Natural killer cell treated with Interleukin-12 subunit alpha and Interleukin-12 subunit beta and Interleukin-15 and Interleukin-18, amount 100 ng/mL, for 72 hours (primary cell): ENCODE measurements at places on chromosomes 2 and 18. TPM values are rescaled to one million over a fixed set of nuclear protein-coding genes. Genes with fewer than 3 reads are reported as not detected.

GRCh38 chr2:196586511-196586991 lies 53.0 kb upstream of the CCDC150 start:
- DNase-seq: no peak

DNA sequence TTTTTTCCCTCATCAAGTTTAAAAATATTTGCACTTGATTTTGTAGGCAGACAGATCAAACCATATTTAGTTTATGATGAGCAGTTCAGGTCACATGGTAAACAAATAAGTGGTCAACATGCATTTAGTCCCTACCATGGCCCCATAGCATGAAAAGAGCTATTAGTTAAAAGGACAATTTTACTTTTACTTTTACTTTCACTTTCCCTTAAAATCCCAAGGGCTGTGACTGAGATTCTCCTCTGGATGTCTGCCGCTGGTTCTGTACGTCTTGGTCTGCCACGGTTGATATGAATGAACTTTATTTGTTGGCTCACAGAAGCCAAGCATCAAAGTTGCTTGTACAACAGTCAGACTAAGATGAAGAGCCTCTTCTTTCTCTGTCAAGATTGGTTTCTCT lies 626.2 kb upstream of the CDH7 start:
- DNase-seq: no peak

DNA sequence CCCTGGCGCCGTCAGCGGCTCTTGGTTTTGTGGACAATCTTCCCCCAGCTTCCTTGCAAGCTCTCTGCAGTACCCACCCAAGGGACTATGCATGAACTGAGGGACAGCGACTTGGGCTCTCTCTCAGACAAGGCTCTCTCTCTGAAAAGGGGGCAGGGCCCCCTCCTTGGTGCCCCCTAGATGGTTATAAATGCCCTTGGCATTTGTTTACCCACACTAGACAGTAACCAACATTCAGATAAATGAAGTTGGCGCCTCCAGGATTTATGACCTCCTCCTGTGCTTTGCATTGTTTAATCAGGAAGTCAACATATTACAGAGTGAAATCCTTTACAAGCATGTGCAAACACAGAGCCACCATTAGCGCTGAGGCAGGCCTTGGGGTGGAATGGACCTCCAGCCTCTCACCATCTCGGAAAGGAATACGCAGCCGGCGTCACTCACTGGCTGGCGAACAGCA lies 547.4 kb upstream of the ID2 start:
- DNase-seq: no peak

- no peak for DNase-seq
Measured at GRCh38 chr2:153132418-153132817, 346.1 kb downstream of the RPRM start.

The MTCL1 gene
- 0.50 TPM for total RNA-seq

The LRATD1 gene
- not detected for total RNA-seq

DNA sequence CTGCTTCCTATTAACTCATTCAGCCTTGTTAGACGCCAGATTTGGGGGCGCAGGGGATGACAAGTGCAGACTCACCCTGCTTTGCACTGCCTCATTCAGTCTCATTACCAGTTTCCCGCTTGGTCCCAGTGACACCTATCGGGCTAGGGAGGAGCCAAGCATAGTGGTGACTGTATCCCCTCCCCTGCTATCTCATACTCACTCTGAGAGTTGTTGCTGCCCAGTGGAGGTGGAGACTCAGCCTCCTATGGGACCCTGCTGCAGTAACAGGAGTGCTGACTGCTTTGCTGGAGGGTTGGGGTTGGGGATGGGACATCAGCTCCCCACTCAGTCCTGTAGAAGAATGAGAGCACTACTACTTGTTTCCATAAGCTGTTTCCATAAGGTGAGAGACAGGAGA lies 21.3 kb upstream of the PIK3C3 start:
- no peak for DNase-seq

GRCh38 chr18:52481116-52481515 lies 141.1 kb downstream of the DCC start:
- DNase-seq: no peak

DNA sequence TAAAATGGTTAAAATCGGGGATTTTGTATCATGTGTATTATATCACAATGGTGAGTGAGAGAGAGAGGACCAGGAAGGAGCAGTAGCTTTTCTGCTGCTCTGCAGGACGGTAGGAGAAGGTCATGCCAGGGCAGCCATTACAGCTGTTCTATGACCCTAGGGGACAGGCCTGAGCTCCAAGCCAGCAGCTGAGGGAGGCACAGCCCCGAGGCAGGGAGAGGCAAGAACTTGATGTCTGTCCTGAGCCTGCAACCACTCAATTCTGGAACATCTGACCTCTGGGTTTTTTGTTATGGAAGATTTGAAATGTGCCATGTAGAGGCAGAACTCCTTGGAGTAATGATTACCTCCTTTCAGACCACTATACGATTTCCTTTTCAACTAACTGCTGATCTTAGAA lies 135.8 kb upstream of the SH3BP4 start:
- no peak for DNase-seq

- DNase-seq: no peak
Measured at GRCh38 chr2:86482034-86482433, 40.9 kb downstream of the KDM3A start.

GRCh38 chr18:9535430-9535991 lies 60.2 kb downstream of the RALBP1 start:
- DNase-seq: no peak

GRCh38 chr2:57894381-57894780 lies 152.2 kb upstream of the VRK2 start:
- no peak for DNase-seq

DNA sequence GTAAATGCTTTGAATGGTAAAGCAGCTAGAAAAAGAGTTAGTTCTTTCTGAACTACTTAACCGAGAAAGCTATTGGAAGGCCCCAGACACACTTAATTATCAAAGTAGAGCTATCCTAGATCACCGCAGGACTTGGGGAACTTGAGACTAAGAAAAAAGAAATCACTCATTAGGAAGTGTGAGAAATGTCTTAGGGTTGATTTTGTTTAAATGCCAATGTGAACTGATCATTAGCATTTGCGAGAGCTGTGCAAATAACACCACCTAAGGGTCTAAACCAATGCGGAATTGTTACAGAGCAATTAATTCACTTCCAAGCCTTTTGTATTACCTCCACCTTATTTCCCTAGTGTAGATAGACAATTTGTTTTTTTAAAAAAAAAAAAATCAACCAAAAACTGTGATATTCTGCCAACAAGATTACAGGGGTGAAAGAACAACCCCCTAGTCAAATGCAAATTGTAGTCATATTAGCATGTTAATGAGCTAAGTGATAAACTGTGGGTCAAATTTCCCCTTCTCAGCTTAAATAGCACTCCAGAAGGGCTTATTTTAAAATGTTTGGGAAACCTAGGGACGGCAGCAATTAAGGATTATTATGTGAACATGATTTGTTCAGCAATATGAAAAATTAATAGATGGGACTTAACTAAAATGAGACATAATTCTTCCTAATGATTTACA lies 246.2 kb upstream of the STON1 start:
- no peak for DNase-seq

- no peak for DNase-seq
Measured at GRCh38 chr2:152600051-152600657, 117.1 kb downstream of the PRPF40A start.

DNA sequence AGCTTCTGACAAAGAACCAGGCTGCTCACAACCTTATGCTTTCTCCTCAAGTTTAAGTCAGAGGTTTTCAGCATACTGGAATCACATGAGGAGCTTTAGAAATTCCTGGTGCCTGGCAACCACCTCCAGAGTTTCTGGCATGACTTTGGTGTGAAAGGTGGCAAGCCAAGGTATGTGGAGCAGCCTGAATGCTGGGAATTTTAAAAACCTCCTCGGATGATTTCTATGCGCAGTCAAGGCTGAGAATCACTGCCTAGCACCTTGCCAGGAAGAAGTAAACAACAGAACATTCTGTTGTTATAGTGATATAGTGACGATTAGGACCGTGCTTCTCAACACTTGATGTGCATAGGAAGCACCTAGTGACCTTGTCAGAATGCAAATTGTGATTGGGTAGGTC lies 11.7 kb downstream of the CCBE1 start:
- no peak for DNase-seq

DNA sequence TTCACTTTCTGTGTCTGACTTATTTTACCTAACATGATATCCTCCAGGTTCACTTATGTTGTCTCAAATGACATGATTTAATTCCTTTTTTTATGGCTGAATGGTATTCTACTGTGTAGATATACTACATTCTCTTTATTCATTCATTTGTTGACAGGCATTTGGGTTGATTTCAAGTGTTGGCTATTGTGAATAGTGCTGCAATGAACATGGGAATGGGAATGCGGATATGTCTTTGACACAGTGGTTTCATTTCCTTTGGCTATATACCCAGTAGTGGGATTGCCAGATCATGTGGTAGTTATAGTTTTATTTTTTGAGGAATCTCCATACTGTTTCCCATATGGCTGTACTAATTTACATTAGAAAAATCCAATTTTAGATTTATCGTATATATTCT lies 195.4 kb upstream of the KLHL14 start:
- DNase-seq: no peak

DNA sequence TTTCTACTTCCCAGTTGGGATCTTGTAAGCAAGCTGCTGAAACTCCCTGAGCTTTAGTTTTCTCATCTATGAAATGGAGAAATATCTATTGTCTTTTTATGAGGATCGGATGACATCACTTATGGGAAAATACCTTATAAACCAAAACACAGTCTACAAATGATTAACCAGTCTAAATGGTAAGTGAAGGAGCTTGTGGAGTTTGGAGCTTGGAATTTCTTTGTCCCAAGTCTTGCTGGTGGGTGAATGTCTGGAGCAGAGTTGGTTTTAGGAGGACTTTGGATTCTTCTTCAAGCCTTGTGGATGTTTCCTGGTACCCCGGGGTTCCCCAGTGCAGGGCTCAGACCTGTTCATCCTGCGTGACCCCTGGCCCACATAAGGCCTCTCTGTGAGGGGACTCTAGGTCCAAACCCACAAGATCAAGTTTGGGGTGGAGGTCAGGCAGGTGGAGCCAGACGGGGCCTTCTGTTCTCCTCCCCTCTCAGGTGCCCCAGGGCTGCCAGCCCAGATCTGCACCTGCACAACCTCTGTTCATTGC lies 43.2 kb downstream of the FOSL2 start:
- no peak for DNase-seq

The ABCG5 gene
- not detected for total RNA-seq

GRCh38 chr2:138724729-138725459 lies 55.3 kb downstream of the NXPH2 start:
- no peak for DNase-seq

DNA sequence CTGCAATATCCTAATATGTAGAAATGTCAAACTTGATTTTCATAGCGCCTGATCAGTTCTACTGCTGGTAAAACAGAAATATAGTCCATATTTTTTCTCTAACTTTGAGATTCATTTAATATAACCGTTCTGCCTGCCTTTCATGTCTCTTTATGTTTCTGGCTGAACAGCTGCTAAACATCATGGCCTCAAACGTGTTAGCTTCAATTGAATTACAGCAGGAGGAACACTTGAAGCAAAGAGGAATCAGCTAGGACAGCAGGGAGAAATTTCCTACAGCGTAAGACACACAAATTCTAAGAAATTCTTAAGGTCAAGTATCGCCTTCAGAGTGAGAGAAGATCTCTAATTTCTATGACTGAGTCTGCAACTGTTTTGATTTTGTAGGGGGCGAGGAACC lies 433.2 kb downstream of the FBXO15 start:
- no peak for DNase-seq

GRCh38 chr18:53025247-53025646 lies 685.2 kb downstream of the DCC start:
- DNase-seq: no peak

The ANKRD30B gene
- total RNA-seq: not detected

- DNase-seq: no peak
Measured at GRCh38 chr18:3819961-3820360, 370.0 kb downstream of the TGIF1 start.

DNA sequence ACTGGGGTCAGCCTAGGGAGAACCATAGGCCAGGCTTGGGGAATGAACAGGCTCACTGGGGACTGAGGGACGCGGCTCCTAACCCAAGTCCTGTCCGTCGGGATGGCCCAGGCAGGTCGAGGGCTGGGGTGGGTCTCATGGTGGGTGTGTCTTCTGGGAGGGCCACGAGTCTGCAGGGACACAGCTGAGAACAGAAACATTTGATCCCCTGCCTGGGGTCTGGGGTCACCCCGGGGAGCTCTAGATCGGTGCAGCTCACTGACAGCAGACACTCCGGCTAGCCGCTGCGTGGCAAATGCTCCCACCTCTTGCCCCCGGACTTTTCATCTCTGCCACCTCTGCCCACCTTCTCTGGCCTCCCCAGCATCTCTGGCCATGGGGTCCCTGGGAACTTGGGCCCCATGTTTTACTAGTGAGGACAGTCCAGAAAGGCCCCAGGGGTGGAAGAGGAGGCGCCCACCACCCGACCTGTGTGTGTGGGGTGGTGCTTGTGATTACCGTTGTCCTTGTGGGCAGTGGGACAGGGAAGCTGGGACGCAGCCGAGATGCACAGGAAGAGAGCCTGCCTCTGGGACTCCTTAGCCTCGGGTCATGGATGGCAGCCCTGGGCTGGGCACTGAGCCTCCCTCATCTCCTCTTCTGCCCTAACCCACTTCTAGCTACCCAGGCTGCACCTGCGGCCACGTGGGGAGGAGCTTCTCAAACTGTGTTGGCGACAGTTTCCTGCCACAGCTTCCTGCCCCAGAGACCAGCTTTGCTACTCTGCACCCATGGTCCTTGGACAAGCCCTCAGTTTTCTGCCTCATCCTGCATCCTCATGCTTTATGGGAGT lies 4.9 kb downstream of the ZAP70 start:
- peak; percentile 80 for DNase-seq

GRCh38 chr18:72738136-72738535 lies 129.7 kb downstream of the NETO1 start:
- no peak for DNase-seq

DNA sequence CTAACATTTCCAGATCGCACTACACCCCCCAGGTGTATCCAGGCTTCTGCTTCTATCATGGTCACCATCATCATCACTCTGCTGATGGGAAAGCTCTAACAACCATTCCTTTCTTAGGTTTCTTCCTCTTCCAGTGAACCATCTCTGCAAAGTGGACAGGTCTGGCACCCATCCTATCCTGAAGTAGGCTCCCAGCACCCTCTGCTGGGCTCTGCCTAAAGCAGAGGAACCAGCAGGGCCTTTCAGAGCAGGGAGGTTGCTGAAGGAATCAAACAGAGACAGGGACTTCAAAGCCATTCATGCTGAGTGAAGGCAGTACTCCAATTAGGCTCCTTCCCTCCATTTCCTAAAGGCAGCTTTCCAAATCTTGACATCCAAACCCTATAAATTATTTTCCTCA lies 27.2 kb upstream of the SATB2 start:
- no peak for DNase-seq

GRCh38 chr2:96947949-96948833 lies 38.2 kb downstream of the FAM178B start:
- no peak for DNase-seq

The RBM44 gene
- total RNA-seq: 0.45 TPM

The SERPINB12 gene
- not detected for total RNA-seq

- DNase-seq: no peak
Measured at GRCh38 chr2:144554492-144555210, 34.7 kb upstream of the ZEB2 start.
